Heart left ventricle (tissue), 16 donors: ENCODE measurements at places on chromosomes 11 and 22. TPM values are rescaled to one million over a fixed set of nuclear protein-coding genes. Genes with fewer than 3 reads are reported as not detected.
A peak's percentile ranks its signal among the peaks of the same experiment; 100 is the strongest.

The KRTAP5-7 gene
- total RNA-seq, result not detected

The MAJIN gene
- total RNA-seq, result not detected

The OR5AK2 gene
- total RNA-seq, result not detected

The DAGLA gene
- total RNA-seq, result 3.8 TPM

The FAM180B gene
- total RNA-seq, result 0.21 TPM

The HDHD5 gene
- total RNA-seq, result 55.0 TPM

The KIAA1671 gene
- total RNA-seq, result 18.4 TPM

DNA sequence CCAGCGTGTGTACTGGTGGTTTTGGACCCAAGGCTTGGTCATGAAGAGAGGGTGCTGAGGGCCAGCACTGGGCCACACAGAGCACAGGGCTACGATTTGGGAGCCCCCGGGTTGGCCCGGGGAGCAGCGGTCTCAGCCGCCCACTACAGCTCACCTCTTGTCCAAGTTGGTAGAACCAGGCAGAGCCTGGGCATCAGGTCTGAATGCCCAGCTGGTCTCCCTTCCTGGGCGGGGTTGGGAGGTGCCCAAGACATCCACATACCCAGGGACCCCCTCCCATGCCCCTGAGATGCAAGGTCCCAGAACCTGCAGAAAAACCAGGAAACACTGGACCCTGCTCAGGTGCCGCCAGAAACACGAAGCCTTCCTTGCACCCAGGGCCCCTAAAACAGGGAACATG lies 18.0 kb downstream of the CELSR1 start:
- H3K36me3 ChIP-seq, result no peaks in the 10 kb centered on the region
- H3K4me1 ChIP-seq, result no peaks in the 10 kb centered on the region
- H3K4me3 ChIP-seq, result no peak overlapping the region

DNA sequence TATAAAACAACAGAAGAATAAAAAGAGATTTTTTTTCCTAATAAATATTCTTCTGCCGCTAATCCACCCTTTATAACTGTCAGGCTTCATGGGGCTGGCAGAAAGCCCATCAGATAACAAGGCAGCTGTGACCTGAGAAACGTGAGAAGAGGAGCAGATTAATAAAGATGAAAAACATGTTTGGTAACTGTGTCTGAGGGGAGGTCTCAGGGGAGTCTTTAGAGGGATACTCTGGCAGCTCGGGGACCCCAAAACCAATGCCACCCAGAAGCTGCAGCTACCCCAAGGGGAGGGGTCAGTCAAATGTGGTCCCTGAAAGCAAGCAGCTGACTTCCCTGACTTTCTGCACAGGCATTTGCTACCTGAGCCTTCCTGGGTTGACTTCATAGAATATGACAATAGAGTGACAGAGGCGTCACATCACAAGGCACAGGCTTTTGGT lies 48.4 kb upstream of the POU2AF1 start:
- no peaks in the 10 kb centered on the region for H3K4me1 ChIP-seq
- no peaks in the 10 kb centered on the region for H3K27me3 ChIP-seq
- no peak for DNase-seq
- no peak overlapping the region for H3K4me3 ChIP-seq

DNA sequence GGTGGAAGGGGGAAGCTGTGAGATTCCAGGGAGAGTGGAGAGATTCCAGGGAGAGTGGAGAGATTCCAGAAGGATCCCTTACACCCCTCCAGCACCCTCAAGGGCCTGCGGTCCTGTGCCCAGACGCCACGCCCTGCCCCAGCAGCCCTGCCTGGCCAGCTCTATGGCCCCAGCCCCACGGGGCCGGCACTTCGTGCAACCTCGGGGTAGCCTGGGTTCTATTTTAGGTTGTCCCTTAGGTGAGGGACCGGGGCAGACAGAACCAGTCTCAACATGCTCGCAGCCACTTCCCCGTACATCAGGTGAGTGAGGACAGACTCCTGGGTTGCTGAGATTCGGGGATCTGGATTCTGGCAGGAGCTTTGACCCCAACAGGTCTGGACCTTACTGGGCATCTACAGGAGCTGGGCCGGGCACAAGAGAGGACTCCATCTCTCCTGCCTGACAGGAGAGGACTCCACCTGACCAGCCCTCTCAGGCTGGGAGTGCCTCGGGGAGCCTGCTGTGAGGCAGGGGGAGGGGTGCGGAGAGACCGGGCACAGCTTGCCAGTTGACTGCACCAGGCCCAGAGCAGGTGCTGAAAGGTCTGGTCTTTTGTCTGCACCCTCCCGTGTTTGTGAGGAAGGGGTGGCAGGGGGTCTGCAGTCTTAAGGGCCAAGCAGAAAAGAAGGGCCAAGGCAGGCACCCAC lies 8.5 kb upstream of the ADORA2A start:
- H3K4me3 ChIP-seq, result no peak overlapping the region
- H3K36me3 ChIP-seq, result peaks cover 13% of the 10 kb centered on the region
- peaks cover 44% of the 10 kb centered on the region for H3K4me1 ChIP-seq
- no peak overlapping the region for H3K27ac ChIP-seq

DNA sequence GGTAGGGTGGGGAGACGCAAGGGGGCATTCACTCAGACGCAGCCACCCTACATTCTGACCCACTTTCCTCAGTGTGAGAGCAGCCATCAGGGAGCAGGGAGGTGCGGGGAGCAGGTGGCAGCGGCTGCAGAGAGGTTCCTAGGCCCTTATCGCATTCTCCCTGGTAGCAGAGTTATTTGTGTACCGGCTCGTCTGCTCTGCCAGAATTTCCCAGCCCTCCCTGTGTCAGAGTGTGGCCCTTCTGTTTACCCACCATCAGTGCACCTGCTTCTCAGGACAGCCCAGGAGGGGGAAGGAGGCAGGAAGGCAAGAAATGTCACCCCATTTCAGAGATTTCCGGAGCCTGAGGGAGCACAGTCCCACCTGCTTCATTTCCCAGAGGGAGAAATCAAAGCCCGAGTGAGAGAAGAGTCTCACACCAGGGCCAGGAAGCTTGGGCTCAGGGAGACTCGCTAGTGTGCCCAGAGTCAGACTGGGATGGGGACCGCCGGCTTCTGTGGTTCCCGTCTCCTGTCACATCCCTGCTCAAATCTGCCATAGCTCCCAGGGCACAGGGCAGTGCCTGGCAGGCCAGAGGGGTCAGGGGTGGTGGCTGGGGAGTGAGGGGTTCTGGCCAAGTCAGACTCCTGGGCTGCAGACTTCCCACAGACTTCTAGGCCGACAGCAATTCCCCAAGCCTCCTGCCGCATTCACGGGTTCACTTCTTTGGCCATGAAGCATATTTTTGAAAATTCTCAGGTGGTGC lies 49.7 kb downstream of the ARRB1 start:
- no peaks in the 10 kb centered on the region for H3K36me3 ChIP-seq
- no peak overlapping the region for H3K4me3 ChIP-seq
- no peak overlapping the region for H3K27ac ChIP-seq
- peaks cover 18% of the 10 kb centered on the region for H3K4me1 ChIP-seq
- peak; percentile 37 for DNase-seq
- H3K27me3 ChIP-seq, result no peaks in the 10 kb centered on the region

GRCh38 chr11:123694551-123694950 lies 40.1 kb upstream of the SCN3B start:
- H3K4me1 ChIP-seq, result no peaks in the 10 kb centered on the region
- H3K36me3 ChIP-seq, result no peaks in the 10 kb centered on the region
- no peak overlapping the region for H3K4me3 ChIP-seq
- no peak overlapping the region for H3K27ac ChIP-seq
- H3K27me3 ChIP-seq, result peaks cover 11% of the 10 kb centered on the region
- no peak for DNase-seq
